T follicular helper cell (primary cell): ENCODE measurements at places on chromosomes 2 and 18.

DNA sequence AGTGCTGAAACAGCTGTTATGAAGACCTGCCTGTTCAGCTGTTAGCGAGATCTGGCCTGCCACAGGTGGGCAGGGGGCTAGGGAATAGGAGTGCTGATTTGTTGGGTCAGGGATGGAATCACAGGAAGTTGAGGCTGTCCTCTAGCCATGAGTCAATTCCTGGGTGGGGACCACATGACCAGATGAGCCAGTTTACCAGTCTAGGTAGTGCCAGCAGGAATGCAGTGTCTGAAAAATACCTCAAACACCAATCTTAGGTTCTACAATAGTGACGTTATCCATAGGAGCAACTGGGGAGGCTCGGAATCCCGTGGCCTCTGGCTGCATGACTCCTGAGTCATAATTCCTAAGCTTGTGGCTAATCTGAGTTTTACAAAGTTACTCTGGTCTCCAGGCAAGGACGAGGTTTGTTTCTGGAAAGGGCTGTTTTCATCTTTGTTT lies 44.9 kb downstream of the DYSF start:
- DNase-seq = no peak

GRCh38 chr2:201484805-201485204 lies 33.3 kb downstream of the STRADB start:
- no peak for DNase-seq

DNA sequence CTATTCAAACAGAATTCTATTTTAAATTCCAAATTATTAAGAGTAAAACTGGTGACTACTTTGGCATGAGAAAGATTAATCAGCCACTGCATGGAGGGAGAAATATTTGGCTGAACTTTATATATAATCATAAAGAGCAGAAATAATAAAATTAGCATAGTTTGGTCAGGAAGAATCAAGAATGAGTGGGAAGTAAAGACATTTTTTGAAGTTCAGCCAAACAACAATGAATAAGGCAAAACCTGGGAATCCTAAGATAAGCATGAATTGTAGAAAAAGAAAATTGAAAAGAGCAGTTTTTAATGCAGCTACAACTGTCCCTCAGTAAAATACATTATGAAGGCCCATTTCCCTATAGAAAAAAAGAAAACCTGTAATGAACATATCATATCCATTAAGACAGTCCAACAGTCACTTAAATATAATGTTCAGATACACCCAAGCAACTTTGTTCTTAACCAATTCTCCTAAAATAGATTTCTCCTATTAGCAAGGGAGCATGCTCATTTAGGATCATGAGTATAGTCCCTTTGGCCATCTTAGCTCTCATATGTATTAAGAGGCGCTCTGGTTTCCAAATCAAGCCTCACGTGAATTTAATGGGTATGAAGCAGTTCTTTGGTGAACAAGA lies 6.5 kb downstream of the TMEM17 start:
- no peak for DNase-seq

DNA sequence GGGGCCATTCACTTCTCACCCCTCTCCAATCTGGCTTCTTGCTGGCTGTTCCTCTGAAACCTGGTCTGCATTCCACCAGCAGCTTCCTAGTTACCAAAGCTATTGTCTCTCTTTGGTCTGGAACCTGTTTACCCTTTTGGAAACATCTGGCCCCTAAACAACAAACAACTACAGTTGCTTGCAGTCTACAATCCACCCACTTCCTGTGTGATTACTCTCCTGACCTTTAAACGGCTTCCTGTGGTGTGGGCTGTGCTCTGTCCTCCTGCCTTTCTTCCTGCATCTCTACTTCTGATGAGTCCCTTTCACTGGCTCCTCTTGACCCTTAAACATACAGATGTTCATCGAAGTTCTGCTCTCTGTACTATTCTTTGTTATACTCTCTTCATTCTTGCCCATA lies 303.8 kb downstream of the TDRD15 start:
- no peak for DNase-seq

GRCh38 chr2:241216211-241216761 lies 27.8 kb downstream of the ANO7 start:
- no peak for DNase-seq

DNA sequence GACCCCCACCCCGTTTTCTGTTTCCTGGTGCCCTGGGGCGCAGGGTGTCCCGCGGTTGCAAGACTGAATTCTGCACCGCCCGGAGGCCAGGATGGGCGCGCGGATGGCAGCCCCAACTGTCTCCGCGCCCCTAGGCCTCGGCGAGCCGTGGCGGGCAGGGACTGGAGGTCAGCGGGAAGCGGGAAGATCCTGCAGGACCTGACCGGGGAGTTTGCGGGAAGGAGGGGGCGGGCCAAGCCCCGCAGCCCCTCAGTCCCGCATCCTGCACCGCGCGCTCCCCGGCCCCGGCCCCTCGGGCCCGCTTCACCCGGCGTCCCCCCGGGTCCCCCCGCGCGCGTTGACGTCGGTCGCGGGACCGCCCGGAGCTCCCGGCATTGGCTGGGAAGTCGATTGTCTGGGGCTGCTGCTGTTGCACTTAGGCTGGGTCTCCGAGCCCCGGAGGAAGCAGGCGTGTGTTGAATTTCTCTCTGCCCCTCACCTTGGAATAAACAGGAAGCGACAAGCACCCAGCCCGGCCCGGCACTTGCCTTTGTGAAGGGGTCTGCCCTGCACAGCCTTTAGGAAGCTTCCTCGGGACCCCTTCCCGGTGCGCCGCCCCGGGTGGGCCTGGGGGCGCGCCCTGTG lies at the start of gene LDLRAD4:
LDLRAD4 (plus strand) TSS at position 393 of the 624 bp plus-strand sequence.
- DNase-seq = peak; percentile 37

GRCh38 chr2:37441055-37441454 lies 96.6 kb downstream of the QPCT start:
- DNase-seq = no peak

- DNase-seq = no peak
Observed at GRCh38 chr2:222269132-222269531, 29.7 kb downstream of the PAX3 start.

DNA sequence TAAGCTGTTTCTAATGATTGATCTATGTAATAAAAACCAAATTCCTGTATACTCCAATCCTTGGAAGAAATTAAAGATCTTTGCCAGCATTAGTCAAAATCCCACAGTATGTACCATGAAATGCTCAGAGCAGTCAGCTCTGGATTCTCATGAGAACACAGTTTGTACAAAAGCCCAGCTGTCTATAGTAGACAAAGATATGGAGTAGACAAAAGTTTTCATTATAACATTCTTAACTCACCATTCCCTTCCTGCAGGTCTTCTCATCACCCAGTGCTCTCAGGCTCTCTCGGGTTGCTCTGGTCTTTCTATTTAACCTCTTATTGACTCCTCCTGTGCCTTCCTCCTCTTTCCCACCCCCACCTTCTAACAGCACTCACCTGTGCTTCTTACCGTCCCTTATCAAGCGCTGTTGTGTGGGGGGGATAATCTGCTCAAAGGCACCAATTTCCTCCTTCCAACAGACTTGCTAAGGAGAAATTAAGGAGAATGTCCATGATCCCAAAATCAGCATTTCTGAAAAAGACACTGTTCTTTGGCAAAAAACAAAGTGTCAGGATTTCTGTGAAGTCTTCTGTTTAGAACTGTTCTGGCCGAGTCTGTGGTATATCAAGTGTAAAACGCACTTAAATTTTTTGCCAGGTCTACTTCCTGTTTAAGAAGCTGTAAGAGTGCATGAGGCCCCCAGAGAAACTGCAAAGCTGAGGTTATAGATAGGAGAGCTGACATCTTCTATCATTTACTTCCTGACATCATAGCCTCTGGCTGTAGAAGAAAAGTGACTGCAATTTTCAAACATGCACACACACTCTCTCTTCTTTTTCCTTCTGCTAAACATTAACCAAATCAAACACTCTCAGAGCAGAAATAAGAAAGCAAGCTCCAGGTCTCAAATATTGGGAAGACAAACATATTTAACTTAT lies 144.1 kb downstream of the EVA1A start:
- no peak for DNase-seq

- no peak for DNase-seq
Observed at GRCh38 chr18:28159055-28159454, 17.9 kb downstream of the CDH2 start.

GRCh38 chr2:23626701-23627230 lies 241.8 kb downstream of the KLHL29 start:
- no peak for DNase-seq

DNA sequence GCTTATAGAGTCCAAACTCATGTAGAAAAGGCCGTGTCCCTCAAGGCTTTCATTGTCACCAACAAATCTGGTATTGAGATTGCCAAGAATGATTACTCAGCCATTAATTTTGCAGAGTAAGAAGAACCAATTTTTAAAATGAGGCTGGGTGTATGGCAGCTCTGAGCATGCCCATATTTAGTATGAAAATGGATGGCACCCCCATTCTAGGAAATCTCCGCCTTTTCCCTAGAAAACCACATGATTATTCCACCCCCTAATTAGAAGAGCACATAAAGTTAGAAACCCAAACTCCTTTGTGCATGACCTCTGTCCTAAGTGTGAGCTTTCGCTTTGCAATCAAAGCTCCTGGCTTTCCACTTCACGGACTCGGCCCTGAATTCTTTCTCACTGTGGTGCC lies 14.1 kb upstream of the TXNL4A start:
- no peak for DNase-seq

- no peak for DNase-seq
Observed at GRCh38 chr2:69272803-69273471, 114.1 kb downstream of the GFPT1 start.

DNA sequence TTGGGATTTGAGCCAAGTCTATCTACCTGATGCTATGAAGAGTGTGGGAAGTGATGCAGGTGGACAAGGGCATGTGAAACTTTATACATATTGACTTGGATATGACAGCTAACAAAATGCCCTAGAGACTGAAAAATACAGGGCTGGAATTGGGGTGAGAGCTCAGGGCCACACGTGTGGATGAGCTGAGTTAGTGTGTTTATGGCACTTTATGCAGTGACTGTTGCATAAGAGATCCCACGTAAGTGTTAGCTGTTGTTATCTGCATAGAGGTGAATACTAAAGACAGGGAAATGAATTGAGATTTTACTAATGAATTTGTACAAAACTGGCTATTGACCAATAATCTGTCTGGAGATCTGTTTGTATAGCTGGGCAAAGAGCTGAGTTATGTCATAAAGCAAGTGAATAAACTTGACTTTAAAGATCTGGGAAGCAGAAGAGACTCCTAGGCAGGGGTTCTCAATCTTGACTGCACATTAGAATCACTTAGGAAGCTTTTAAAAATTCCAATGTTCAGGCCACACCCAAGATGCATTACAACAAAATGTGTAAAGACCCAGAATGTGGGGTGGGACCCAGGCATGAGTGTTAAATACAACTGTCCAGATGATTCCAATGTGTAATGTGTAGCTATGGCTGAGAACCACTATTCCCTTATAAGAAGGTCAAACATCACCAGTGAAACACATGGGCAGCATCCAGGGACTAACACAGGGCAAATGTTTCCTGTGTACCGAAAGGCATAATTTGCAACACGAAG lies 74.2 kb upstream of the STK17B start:
- no peak for DNase-seq

GRCh38 chr18:22015156-22015555 lies 154.2 kb upstream of the GATA6 start:
- DNase-seq = no peak

DNA sequence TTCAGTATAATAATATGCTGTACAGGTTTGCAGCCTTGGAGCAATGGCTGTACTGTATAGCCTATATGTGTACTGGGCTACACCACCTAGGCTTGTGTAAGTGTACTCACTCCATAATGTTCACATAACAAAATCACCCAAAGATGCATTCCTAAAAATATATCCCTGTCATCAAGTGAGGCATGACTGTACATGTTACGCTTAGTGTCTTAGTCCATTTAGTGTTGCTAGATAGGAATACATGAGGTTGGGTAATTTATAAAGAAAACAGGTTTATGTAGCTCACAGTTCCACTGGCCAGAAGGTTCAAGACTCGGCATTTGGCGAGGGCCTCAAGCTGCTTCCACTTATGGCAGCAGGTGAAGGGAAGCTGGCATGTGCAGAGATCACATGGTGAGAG lies 31.4 kb downstream of the RNF152 start:
- DNase-seq = no peak

DNA sequence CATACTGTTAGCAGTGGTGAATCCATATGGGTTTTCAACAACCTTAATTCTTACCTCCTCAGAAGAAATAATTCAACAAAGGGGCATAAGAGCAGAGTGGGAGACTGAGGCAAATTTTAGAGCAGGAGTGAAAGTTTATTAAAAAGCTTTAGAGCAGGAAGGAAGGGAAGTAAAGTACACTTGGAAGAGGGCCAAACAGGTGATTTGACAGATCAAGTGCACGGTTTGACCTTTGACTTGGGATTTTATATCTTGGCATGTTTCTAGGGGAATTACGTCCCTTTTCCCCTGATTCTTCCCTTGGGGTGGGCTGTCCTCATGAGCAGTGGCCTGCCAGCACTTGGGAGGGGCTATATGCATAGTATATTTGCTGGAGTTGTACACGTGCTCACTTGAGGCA lies 280.5 kb downstream of the MBD5 start:
- no peak for DNase-seq

DNA sequence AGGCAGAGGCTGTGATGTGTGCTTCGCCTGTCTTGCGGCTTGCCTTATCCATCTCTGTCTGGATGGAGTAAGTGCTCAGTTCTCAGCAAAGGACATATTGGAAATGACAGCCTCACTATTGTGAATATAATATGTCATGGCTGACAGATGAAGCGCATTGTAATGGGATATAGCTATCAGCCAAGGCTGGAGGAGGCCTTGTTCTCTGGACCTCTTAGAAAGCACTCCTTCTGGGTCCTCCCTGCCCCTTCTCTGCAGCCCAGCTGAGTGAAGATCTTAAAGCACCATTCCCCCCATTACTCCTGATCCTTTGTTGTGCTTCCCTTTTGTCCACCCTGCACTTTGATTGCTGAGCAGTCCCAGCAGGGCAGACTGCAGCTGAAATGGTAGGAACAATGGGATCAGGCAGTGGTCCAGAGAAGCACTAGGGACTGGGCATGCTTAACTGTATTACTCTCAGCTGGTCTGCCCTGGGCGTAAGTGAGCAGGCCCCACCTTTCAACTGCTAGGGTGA lies 265.3 kb downstream of the SETBP1 start:
- no peak for DNase-seq

DNA sequence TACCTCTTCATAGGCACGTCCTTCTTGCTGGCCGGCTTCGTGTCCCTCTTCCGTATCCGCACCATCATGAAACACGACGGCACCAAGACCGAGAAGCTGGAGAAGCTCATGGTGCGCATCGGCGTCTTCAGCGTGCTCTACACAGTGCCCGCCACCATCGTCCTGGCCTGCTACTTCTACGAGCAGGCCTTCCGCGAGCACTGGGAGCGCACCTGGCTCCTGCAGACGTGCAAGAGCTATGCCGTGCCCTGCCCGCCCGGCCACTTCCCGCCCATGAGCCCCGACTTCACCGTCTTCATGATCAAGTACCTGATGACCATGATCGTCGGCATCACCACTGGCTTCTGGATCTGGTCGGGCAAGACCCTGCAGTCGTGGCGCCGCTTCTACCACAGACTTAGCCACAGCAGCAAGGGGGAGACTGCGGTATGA lies 2.3 kb downstream of the FZD7 start:
- no peak for DNase-seq

DNA sequence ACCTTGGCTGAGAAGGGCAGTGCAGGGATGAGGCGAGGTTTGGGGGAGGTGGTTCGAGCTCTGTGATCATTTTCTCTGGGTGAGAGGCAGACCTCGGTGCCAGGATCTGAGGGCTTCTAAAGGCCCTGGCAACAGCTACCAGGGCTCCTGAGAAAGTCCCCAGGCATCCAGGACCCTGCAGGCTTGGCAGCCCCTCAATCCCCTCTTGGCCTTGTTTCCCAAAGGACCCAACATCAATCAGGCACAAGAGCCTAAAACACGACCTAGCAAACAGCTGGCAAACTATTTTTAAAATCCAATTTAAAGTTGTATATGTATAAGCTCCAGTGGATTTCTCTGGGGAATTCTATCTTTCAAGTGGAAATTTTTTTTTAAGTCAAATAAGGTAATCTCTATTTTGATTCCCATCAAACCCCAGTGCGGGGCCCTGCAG lies 15.0 kb upstream of the MAT2A start:
- no peak for DNase-seq
